Pancreas (tissue), 10 donors: ENCODE measurements at places on chromosomes 5 and 9.
A peak's percentile ranks its signal among the peaks of the same experiment; 100 is the strongest.

- DNase-seq: no peak
Observed at GRCh38 chr5:38806775-38807258, 39.0 kb upstream of the OSMR start.

- no peak for DNase-seq
Observed at GRCh38 chr9:503326-503725, 288.7 kb downstream of the DOCK8 start.

- DNase-seq: no peak
Observed at GRCh38 chr5:115884704-115885103, 43.0 kb downstream of the AP3S1 start.

DNA sequence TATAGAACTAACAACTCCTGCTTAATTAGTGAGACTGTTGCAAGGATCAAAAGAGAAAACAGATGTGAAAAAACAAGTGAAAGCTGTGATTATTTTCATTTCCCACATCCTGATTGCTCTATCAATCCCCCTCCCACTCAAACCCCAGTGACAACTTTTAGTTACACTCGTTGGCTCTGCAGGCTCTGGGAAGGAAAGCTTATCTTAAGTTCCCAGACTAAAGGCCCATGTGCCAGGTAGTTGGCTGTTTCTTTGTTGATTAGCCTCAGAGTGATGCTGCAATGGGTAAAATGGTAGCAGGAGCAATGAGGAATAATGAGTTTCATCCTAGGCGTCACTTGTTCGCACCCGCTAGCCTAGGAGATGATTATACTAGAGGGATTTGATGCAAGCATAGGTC lies 133.3 kb upstream of the IFNE start:
- DNase-seq: no peak

GRCh38 chr5:61254969-61255555 lies 77.0 kb upstream of the ZSWIM6 start:
- no peak for DNase-seq

- no peak for DNase-seq
Observed at GRCh38 chr9:17520268-17521064, 58.4 kb upstream of the SH3GL2 start.

DNA sequence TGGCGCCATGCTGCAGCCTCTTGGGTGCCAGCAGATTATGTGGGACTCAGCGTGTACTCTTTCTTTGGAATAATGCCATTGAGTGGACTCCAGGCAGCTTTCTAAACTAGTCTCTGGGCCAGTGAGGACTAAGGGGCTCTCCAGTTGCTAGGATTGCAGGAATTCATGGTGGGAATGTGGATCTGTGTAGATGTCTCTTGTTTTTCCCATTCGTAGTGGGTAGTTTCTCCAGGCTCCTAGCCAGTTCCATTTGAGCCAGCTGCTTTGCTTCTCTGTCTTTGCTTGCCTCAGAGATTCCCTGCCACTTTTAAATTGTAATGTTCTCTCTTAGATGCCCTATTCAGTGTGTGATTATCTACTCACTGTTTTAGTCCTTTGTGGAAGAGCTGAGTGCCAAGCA lies 42.6 kb downstream of the SLF1 start:
- no peak for DNase-seq

DNA sequence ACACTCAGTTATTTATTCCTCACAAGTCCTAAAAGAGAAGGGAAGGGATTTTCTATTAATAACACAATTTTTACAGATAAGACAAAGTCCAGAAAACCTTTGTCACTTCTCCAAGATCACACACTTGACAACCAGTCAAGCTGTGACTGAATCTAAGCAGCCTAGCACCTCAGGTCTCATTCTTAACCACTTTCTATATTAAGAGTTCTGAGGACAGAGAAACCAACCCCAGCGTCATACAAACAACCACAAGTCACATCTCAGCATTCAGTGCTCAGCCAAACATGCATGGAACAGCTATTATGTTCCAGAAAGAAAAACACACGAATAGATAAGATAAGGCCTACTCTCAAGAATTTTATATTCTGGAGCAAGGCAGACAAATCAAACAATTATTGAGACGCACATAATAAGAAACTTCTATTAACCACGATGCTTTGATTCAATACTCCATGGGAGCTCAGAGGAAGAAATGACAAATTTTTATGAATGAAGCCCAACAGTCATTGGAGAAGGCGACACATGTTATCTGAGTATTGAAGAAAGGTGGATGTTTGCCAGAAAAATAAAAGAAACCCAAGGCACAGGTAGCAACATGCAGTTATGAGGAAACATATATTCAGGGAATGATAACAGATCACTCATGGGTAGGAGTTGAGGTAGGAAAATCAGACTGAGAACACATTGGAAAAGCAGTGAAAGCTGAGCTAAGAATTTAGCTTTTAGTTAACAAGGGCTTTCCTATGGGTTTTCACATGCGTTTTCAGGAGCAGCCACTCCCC lies 113.1 kb downstream of the HTR4 start:
- no peak for DNase-seq

DNA sequence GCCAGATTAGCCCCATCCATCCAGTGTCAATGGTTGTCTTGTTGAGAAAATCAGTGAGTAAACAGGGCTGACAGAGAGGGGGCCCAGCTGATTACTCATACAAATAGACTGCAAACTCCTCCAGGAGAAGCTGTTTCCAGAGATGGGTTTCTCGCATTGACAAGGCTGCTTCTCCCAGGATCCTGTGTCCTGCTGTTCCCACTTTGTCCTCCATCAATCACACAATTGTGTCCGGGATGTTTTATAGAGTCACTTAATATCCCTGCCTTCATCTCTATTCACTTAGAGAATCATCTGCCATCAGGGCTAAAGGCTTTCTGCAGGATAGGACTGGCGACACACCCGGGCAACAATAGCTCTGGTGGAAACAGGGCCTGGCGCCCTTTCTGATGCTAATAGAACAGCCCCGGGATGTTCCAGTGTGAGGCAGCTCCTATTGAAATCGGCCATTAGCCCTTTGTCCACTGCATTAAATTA lies 71.7 kb upstream of the TBCA start:
- no peak for DNase-seq

GRCh38 chr9:27792971-27793689 lies 219.8 kb upstream of the C9orf72 start:
- no peak for DNase-seq

- DNase-seq: no peak
Observed at GRCh38 chr5:156330141-156330870, 3.3 kb downstream of the SGCD start.

DNA sequence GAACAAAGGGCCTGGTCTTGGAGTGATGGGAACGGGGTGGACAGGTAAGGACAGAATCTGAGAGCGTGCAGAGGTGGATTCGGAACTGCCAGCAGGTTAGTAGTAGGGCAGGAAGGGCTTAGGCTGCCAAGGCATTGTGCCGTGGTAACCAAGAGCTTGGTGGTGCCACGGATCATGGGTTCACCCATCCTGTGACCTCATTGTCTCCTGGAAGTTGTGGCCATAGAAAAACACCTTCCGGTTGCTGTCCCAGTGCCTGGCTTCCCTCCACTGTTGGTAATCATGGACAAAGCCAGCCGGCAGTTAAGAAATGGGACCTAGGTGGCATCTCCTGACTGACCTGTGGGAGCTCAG lies 42.5 kb upstream of the CFAP157 start:
- no peak for DNase-seq

DNA sequence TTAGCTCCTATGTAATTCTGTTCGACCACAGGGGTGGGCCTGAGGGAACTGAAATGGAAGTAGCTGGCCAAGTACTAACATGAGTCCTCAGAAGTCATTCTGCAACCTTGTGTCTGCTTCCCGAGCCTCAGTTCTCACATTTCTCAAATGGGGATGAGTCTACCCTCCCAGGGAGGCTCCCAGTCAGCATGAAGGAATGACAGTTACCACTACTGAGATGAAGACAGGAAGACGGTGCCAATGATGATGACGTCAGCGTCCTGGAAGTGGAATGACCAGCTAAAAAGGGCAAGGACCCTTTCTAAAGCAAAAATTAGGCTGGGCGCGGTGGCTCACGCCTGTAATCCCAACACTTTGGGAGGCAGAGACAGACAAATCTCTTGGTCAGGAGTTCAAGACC lies 6.8 kb downstream of the PIP5KL1 start:
- no peak for DNase-seq

DNA sequence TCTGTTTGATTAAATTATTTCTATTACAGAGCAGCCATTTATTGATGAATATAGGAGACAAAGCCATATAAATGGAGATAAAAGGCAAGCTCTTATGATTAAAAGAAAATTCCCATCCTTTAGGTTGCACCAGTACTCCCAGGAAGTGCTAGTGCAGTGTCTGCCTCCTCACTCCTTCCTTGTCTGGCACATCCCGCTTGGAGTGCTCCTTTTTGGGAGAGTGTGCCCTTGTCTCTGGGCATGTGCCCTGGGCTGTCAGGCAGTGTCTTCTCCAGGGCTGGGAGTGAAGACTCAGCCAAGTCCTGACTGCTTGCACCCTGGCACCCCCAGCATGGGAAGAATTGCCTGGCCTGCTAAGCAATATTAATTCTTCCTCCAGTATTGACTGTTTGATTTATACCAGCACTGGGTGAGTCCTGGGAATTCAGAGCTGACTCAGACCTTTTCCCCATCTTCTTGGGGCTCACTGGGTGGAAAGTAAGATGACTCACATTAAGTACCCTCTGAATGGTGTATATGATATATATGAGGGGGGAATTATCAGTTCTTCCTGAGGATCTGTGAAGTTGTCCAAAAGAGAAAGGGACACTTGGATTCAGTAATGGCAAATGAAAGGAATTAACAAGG lies 62.1 kb downstream of the ZSWIM6 start:
- no peak for DNase-seq

- no peak for DNase-seq
Observed at GRCh38 chr9:89475891-89476440, 21.9 kb downstream of the SEMA4D start.

GRCh38 chr5:56375011-56375410 lies 141.9 kb upstream of the ANKRD55 start:
- peak; percentile 63 for DNase-seq

DNA sequence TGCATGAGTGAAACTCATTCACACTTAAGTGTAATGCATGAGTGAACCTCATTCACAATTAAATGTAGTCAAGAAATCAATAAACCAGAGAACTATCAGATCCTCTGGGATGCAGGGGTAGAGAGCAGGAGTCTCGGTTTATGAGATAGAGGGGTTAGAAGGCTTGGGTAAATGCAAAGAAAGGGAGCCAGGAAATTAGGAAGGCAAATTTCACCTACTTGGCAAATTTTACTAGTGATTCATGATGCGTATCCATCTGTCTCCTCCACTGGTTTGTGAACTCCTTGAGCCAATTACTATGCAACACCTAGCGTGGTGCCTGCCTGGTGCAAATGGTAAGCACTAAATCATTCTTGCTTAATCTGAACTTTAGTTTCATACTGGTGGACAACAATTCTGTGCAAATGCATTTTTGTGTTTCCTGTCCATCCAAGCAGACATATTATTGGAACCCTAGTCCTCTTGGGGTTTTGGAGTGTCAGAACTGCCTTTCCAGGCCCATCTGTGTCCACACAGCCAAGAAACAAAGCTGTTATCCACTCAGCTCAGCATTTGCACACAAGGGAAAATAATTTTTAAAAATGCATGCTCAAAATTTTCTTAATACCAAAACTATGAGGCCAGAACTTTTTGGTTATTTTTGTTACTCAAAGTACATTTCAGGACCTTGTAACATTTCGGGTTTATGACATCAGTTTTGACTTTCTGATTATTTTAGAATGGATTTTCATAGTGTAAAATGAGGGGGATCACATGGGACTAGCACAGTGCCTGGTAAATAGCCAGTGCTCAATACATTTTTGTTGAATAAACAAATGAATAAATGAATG lies 5.2 kb downstream of the HAPLN1 start:
- DNase-seq: no peak

DNA sequence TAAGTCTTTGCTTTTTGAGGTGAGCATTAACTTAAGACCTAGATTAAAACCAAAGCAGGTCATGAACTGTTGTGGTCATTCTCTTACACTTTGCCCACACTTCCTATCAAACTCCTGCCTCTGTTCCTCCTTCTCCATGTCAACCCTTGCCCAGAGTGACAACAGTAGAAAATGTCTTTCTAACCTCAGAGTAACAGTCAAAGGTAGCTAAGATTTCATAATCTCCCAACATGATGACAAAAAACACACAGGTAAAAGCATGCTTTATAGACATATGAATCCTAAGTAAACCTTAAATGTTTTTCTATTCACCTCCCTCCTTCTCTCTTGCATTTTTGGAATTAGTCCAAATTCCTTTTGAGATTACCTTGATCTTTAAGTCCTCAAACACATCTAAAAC lies 422.3 kb downstream of the SPATA31D1 start:
- DNase-seq: no peak

DNA sequence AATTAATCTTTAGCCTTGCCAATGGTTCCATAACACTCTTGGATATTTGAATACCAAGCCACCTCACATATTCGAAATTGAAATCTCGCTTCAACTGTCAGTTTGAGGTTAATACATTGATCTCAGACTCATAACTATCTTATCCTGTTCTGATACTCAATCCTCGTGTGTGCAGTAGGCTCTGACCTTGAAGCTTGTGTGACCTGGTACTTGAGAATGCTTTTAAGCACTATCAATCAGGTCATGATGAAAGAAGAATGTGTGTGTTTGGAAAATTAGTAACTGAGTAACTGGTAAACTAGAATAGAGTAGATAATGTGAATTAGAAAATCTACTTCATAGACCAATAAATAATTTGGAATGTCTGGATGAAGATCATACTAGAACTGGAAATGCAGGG lies 1266.7 kb downstream of the MAT2B start:
- DNase-seq: no peak

DNA sequence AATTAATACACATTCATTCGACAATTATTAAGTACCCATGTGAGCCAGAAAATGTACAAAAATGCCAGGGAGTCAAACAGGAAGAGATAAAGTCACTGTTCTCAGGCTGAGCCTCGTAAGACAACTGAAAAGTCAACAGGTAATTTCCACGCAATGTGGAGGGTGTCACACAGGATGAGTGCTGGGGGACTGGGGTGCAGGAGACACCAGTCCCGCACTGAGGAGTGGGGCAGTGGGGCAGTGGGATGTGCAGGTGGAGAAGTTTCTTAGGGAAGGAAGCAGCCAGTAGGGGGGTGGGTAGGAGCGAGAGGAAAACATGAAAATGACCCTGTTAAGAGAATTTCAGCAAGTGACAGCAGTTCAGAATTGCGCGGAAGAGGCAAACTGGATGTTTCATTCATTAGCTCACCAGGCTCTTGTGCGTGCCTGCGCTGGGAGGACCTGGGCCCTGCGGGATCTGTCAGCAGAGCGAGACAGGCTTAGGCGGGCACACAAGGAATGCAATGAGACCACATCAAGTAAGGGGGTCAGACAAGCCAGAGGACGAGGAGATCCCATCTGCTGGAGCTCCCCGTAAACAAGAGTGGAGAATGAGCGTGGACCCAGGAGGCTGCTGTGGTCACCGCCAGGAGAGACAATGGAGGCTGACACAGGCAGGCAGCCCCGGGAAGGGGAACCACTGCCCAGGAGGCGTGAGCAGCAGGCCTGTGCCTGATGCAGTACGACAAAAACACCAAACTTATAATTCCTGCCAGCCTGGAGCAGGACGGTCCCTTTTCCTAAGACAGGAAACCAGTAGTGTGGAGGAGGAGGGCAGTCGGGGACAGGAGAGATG lies 21.0 kb downstream of the CAMSAP1 start:
- no peak for DNase-seq

GRCh38 chr5:140075371-140075770 lies 32.3 kb upstream of the NRG2 start:
- no peak for DNase-seq

- DNase-seq: no peak
Observed at GRCh38 chr5:10306114-10306513, 1.6 kb downstream of the CMBL start.
